CD4-positive, alpha-beta T cell treated with Interleukin-1 beta for 1 hour (primary cell): ENCODE measurements at places on chromosomes 13 and 19.
A peak's percentile ranks its signal among the peaks of the same experiment; 100 is the strongest.

GRCh38 chr19:13339869-13340268 lies 166.4 kb downstream of the CACNA1A start:
- no peak for DNase-seq

GRCh38 chr19:48997972-48998371 lies 4.3 kb downstream of the RUVBL2 start:
- DNase-seq = peak; percentile 38

- DNase-seq = no peak
Measured at GRCh38 chr19:29379257-29380021, 146.4 kb upstream of the VSTM2B start.

DNA sequence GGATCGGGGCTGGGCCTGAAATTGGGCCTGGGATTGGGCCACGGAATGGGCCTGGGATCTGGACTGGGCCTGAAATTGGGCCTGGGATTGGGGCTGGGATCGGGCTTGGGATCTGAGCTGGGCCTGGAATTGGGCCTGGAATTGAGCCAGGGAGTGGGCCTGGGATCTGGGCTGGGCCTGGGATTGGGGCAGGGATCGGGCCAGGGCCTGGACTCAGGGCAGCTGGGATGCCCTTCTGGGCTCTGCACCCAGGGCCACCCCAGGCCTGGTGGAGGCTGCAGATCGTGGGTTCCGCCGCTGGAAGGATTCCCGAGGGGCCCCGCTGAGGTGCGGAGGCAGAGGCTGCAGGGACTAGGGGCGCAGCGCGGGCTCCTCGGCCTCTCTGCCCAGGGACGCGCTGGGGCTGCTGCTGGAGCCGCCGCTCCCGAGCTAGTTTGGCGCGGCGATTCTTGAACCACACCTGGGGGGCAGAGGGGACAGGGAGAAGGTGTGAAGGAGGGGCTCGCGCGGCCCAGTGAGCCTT lies 1.8 kb downstream of the TPRX1 start:
- no peak for DNase-seq

DNA sequence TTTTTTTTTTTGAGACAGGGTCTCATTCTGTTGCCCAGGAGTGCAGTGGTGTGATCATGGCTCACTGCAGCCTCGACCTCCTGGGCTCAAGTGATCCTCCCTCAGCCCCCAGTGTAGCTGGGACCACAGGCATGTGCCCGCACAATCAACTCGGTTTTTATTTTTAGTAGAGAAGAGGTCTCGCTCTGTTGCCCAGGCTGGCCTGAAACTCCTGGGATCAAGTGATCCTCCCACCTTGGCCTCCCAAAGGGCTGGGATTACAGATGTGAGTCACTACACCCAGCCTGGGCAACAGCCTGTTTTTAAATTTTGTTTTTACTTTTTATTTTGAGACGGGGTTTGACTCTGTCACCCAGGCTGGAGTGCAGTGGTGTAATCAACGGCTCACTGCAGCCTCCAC lies 2.3 kb upstream of the KDM4B start:
- DNase-seq = no peak

DNA sequence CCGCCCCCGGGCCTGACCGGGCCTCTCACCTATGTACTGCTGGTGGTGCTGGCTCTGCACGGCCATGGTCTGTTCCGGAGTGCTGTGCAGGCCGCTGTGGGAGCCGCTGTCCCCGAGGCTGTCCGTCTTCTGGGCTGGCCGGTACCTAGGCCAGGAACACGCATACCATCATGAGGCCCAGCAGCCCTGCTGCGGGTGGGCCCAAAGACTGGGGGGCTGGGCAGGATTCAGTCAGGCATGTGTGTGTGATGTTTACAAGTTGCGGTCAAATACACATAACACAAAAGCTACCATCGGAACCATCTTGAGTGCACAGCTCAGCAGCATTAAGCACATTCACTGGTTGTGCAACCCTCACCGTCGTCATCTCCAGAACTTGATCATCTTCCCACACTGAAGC lies 32.2 kb upstream of the RANBP3 start:
- no peak for DNase-seq

GRCh38 chr19:53010494-53010893 lies 3.2 kb upstream of the ERVV-1 start:
- no peak for DNase-seq

DNA sequence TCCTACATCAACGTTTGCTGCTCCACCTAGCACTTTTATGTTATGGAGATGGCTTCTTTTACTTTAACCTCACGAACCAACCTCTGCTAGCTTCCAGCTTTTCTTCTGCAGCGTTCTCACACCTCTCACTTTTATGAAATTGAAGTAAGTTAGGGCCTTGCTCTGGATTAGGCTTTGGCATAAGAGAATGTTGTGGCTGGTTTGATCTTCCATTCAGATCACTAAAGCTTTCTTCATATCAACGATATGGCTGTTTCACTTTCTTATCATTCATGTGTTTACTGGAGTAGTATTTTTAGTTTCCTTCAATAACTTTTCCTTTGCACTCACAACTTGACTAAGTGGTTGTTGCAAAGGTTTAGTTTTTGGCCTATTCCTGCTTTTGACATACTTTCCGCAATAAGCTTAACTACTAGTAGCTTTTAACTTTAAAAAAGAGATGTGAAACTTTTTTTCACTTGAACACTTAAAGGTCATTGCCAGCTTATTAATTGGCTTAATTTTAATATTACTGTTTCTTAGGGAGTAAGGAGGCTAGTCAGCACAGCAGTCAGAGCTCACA lies 60.0 kb upstream of the SPRY2 start:
- DNase-seq = no peak

GRCh38 chr19:41189425-41190065 lies 3.5 kb upstream of the CYP2S1 start:
- no peak for DNase-seq

- DNase-seq = peak; percentile 48
Measured at GRCh38 chr13:21435687-21436151, 23.4 kb downstream of the ZDHHC20 start.

GRCh38 chr13:46229251-46229650 lies 17.5 kb downstream of the LRRC63 start:
- DNase-seq = no peak

GRCh38 chr13:87128491-87128890 lies 542.7 kb upstream of the SLITRK5 start:
- no peak for DNase-seq

- no peak for DNase-seq
Measured at GRCh38 chr19:6225232-6225865, 54.4 kb downstream of the MLLT1 start.

DNA sequence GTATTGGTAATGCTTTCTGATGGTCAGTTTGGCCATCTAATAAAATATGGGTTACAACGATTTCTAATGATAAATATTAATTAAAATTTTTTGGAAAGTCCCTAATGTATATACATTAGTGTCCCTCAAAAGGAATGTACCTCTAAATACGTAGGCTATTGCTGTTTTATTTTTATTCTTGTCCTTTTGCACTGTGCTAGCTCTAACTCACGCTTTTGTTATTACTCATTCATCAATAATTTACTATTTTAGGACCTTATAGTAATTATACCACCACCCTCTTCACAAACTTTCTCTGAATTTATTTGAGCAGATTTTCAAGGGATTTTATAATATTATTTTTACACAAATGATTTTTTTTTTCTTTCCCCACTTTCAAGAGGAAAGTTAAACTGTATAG lies 795.9 kb upstream of the PCDH9 start:
- no peak for DNase-seq

DNA sequence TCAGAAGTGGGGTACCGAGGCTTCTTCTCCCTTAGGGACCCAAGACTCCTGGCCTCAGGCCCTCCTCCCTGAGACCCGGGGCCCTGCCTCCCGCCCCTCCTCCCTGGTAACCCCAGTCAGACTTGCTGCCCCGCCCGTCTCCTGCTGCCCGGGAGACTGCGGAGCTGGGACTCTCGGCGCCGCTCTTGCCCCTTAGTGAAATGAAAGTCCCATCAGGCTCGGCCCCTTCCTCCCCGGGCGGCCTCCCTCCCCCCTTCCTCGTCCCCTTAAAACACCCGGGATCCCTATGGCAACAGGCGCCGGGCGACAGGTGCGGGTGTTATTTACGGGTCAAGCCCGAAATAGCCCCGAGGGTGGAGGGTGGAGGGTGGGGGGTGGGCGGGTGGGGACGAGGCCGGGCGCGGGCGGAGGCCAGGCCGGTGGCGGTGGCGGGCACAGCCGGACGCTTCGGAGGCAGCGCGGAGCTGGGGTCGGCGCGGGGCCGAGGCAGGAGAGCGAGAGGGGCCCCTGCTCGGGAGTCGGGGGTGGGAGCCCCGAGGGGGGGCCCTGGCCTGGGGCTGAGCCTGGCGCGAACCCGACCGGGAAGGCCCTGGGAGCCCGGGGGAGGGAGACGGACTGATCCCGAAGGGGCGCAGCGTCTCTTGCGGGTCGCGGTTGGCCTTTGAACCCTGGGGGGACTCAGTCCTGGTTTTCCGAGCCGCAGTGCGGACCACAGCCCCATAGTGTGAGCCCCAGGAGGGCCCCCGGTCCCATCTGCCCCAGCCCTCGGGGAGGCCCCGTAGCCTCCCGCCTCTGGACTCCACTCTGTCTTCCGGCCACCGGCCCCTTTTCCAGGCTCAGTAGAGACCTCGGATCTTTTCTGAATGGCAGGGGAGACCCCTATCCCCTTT lies at the start of gene CACNG6:
TSS of gene CACNG6 (plus strand) at position 414 of the 890 bp plus-strand sequence. CDS start 1,241 bp downstream, outside the sequence.
- no peak for DNase-seq

- no peak for DNase-seq
Measured at GRCh38 chr13:76886005-76886291, 257 bp downstream of the KCTD12 start.

DNA sequence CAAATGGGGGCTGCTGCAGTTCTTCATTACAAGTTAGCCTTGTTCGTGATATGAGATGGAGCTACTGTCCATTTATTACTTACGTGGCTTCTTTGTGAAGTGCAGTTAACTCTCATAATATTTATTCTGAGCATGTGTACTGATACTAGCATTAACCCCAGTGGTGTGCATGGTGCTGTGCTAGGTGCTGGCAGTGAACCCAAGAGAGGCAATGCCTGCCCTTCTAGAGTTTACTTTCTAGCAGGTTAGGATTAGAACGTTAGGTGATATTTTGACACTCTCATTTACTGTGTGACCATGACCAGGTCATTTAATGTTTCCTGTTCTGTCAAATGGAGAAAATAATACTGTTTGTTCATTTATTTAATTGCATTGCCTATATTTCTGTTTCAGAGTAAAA lies 16.9 kb downstream of the PIBF1 start:
- no peak for DNase-seq

DNA sequence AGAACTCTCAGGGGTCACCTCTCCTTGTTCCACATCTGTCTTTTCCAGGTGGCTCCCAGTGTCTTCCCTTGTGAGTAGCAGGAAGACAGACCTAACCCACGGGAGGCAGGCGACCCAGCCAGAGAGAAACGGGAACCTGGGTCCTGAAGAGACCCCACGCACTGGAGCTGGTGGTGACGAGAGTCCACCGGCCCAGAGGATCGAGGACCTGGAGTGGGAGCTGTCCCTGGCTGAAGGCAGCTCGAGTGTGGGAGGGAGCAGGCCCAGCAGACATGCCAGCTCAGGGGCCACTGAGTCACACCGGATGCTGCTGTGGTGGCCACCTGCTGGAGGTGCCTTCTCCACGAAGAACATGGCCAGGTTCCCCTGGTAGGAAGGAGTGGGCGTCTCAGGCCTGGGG lies 66.5 kb upstream of the ATP12A start:
- no peak for DNase-seq

GRCh38 chr19:9721861-9722260 lies 46.7 kb downstream of the ZNF846 start:
- DNase-seq = no peak

DNA sequence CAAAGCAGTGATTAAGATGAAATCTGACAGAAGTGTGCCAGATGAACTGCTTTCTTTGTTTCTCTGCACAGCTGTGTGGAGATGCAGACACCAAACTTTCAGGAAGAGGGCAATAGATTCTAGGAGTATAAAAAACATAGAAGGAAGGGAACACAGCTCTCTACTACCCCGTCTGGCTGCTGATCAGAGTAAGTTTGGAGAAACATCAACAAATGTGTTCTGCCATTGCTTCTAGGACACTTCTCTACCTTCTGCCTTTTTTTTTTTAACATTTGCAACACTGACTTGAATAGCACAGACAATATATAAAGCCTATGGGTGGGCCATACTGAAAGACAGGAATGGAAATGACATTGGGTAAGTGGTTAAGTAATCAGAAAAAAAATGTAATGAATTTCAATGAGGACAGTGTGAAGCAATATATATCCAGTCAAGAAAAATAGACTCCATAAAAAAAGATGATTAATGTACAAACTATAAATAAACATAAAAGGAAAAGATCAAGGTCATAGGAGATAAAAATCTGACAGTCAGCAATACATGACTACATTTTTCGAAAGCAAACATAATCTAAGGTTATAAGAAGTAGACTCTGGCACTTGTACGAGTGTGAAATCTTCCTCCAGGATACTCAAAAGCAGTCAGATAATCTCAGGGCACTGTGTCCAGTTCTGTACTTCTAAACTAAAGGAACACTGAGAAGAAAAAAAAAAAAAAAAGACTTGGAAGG lies 21.4 kb downstream of the NUFIP1 start:
- no peak for DNase-seq

DNA sequence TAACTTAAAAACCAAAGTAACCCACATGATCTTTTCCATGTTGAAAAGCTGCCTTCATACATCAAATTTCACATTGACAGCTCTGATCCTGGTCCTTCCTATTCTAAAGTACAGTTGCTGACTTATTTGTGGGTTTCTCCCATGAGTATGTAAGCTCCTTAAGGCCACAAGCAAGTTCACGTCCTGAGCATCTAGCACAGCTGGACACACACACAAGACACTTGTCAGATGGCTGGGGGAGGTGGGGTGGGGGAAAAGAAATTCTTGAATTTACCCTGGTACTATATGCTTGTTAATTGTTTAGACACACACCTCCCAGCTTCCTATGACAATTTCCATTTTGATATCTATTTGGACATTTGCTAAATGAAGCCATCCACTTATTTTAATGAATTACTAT lies 162.8 kb downstream of the ZIC5 start:
- no peak for DNase-seq

DNA sequence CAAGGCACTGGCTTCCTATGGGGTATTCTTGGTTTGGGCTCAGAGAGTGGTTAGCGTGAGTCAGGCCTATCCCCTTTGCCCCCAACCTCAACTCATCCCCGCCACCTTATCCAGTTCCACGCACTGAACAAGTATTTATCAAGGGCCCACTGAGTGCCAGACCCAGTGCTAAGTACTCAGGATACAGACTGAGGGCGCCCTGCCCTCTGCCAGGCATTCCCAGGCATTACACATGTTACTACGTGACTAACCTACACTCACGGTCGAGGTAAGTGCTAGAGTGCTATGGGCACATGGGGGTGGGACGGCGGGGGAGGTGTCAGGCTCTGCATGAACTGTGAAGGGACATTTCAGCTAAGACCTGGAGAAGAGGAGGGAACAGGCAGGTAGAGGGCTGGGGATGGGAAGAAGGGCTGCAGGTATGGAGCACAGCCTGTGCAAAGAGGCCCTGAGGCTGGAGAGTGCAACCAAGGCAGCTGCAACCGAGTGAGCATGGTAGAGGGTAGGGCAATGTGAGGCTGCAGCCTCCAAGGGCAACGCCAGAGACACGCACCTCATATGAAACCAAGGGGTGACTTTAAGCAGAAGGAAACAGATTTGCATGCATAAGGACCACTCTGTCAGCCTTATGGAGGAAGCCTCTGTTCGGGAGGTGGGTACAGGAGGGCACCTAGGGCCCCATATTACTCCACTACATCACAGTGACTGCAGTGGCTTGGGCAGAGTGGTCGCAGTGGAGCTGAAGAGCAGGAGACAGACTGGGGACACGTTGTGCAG lies 22.5 kb downstream of the DHRS12 start:
- no peak for DNase-seq
